ENCODE measurements at places on chromosomes 5 and 9.

GRCh38 chr9:6051511-6051950 lies 36.1 kb upstream of the RANBP6 start:
- no peak for DNase-seq

DNA sequence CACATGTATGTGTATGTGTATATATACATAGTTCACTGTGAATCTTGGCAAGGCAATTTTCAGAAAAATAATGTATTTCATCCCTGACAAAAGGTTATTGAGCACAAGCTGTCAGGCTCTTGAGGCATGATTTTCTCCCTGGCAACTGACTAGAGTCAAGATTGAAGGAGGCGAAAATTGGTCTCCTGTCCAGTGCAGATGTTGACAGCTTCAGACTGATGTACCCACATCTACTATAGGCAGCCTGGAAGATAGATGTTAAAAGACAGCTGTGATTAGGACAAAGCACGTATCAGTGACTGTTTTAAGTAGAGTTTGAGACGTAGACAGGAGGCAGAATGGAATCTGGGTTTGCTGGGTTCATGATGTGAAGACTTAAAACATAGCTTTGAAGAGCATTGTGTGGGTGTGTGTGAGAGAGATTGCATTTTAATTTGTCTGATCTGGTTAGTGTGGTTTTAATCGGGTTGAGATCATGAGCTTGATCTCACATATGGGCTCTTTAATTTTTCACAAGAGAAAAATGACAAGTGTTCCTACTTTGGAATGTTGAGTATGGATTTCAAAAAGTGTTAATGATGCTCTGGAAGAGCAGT lies 39.1 kb downstream of the CTNNA1 start:
- DNase-seq, result no peak

DNA sequence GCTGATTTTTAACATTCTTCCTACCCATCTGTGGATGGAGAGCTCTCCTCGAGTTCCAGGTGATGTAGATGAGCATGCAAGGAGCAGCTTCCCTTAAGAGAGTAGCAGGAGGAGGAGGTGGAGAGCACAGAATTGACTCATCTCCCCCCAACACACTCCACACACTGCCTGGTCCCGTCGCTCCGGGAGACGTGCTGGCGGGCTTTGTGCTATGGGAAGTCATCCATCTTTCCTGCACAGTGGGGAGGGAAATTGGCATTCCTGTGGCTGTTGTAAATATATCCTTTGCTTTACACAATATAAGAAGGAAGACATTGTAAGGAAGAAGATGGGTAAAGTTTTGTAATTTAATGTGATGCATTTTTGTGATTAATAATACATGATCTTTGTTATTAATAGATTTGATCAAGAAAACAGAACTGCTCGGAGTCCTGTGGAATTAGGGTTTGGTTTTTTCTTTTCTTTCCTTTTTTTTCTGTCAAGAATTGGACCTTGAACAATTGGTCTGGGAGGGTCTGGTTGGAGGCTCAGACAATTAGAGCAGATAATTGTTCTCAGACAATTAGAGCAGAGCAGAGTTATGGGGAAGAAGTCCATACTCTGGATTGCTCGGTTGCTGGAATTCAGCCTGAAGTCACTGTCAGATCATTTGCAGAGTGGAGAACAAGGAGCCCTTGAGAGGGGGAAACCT lies 297.8 kb downstream of the GADD45G start:
- DNase-seq, result no peak

GRCh38 chr5:139882961-139883539 lies 87.4 kb downstream of the PSD2 start:
- DNase-seq, result no peak

DNA sequence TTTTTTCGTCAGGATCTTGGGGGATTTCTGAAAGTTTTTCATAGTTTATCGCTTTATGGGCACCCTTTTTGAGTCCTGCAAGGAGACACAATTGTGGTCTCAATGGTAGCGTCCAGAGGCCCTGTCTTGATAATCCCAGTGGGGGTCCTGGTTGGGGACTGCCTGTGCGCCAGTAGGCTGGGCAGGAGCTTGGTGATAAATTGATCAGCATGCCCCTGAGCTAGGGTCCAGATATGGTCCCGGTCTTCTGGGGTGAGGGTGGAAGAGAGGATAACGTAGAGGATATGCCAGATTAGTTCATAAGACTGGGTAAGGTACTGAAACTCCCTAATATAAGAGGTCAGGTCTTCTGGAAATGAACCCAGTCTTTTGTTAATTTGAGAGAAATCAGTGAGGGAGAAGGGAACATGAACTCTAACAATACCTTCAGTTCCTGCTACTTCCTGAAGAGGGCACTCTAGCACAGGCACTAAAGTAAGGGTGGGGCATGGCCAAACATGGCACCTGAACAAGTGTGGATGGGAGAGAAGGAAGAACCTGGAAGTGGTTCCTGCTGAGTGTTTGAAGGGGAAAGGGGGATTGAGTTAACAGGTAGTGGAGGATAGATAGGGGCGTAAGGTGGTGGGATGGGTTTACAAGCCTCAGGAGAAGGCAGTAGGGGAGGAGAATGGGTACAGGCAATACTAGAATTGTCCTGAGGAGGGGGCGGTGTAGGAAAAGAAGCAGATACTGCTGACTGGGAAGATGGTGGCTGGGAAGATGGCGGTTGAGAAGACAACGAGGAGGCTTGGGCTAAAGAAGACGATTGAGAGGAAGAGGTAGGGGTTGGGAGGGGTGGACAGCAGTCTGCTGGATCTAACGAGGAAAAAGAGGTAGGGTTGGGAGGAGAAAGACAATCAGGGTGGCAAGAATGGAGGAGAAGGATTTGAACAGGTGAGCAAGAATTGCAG lies 33.8 kb upstream of the ANXA2R start:
- DNase-seq, result no peak

GRCh38 chr9:103709366-103709765 lies 384.7 kb upstream of the SMC2 start:
- no peak for DNase-seq

DNA sequence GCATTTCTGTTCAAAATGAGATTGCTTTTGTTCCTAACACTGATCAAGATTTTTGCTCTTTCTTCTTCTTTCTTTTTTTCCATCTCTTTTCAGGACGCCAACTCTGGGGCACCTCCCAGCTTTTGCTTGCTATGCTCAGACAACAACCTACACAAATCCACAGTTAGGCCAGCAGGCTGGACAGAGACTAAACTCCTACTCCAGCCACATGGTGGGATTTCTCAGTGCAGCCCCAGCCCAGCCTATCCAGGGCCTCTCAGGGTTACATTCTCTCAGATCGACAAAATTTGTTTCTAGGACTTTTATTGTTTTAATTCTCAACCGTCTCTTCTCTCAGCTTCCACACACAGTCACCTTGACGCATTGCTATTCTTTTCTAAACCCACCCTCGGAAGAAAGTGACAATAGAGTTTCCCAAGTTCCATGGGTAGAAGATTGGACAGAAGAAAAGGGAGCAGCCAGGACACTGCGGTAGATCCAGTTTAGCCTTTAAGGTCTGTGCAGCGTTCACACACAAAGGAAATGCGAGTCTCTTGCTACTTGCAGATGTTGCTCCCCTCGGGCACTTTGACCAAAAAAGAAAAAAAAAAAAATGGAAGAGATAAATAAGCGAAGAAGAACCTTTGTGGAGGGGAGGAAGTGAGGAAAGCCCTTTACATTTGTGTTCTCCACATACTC lies 588.6 kb upstream of the GRAMD2B start:
- DNase-seq, result no peak

GRCh38 chr9:98962861-98963260 lies 19.2 kb downstream of the COL15A1 start:
- no peak for DNase-seq

DNA sequence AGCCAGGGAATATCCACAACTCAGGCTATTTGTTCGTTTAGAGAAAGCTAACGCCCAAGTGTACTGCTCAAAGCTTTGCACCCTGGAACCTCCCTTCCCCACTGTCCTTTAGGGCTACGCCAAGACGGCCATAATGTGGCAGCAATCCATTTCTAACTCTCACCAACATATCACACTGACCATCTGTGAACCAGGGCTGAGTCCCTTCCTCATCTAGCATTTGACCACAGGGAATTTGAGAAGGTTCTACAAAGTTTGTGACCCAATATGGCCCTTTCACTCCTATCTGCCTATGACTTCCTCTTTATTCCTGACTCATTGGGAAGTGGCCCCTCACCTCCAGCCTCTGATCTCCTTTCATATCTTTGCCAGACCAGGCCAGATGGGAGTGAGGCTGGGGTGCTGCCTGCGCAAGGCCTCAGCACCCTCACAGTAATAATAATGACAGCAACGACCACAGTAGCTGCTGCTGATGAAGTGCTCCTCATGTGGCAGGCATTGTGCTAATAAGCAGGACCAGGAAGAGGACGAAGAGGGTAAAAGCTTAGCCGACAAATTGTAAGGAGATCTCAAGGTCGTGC lies 9.3 kb upstream of the ARAP3 start:
- DNase-seq, result no peak

DNA sequence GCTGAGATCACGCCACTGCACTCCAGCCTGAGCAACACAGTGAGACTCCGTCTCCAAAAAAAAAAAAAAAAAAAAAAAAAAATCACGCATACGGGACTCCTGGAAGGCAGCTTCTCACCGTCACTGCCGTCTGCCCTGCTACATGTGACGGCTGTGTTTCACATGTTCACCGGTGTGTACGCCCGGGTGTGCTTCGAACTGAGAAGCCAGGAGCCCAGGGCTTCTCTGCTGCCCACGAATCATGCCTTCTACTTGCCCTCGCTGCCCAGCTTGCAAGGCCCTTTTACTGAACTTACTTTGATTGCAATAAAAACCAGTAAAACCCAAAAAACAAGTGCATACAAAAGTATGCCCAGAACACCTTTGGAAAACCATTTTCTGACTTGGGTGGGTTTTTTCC lies 5.8 kb upstream of the NKD2 start:
- no peak for DNase-seq

DNA sequence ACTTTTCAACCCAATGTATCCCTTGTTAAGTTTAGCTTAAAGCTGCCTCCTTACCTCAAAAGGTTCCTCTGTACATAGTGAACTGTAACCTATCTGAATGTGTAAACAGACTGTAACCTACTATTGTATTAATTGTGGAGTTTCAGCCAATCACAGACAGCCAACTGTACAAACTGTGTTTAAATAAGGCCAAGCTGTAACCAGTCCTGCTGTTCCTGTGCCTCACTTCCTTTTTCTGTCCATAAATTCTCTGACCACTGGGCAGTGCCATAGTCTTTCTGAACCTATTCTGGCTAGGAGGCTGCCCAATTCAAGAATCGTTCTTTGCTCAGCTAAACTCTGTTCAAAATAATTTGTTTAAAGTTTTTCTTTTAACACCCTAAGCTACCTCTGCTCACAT lies 74.7 kb upstream of the DAPK1 start:
- no peak for DNase-seq

- no peak for DNase-seq
Observed at GRCh38 chr5:128466980-128467379, 71.1 kb downstream of the FBN2 start.

- DNase-seq, result no peak
Observed at GRCh38 chr5:107123014-107123413, 547.7 kb downstream of the EFNA5 start.

GRCh38 chr5:334903-335739 lies 13.6 kb downstream of the AHRR start:
- DNase-seq, result no peak

GRCh38 chr9:680106-680505 lies 161.4 kb upstream of the DMRT1 start:
- DNase-seq, result no peak

All from NCI-H2107 (cell line).